Activated naive CD4-positive, alpha-beta T cell treated with Interleukin-2 at 50 U/mL for 16 hours (primary cell): ENCODE measurements at places on chromosomes 6 and 20.
A peak's percentile ranks its signal among the peaks of the same experiment; 100 is the strongest.

DNA sequence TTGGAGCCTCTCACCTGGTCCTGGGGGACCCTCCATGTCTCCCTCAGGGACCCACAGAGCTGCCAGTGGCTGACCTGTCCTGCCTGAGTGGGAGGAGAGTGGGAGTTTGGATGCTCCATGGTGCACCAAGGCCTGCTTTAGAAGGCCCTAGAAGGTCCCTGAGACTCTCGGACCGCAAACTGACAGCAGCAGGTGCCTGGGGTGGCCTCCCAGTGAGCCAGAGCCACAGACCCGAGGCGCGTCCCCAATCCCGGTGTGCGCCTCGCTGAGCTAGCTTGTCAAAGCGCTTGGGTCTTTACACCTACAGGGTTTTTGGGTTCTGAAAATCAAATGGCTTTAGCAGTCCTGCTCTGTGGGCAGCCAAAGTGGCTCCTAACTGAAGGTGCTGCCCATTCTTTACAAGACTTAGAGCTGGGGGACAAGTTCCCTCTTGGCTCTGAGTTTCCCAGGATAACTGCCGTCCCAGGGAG lies 4.9 kb downstream of the MYT1 start:
- DNase-seq: no peak

- DNase-seq: no peak
Observed at GRCh38 chr20:45704969-45705637, at the start of gene WFDC10B. TSS of gene WFDC10B (minus strand) at chr20:45705019. CDS start at chr20:45685992, 19,027 bp downstream.

- DNase-seq: no peak
Observed at GRCh38 chr20:47544240-47544639, 42.6 kb downstream of the NCOA3 start.

GRCh38 chr6:14089224-14089623 lies 28.3 kb upstream of the CD83 start:
- DNase-seq: no peak

GRCh38 chr6:42204768-42205282 lies 10.1 kb upstream of the GUCA1B start:
- no peak for DNase-seq

- no peak for DNase-seq
Observed at GRCh38 chr20:50513169-50514034, 3.2 kb downstream of the PTPN1 start.

DNA sequence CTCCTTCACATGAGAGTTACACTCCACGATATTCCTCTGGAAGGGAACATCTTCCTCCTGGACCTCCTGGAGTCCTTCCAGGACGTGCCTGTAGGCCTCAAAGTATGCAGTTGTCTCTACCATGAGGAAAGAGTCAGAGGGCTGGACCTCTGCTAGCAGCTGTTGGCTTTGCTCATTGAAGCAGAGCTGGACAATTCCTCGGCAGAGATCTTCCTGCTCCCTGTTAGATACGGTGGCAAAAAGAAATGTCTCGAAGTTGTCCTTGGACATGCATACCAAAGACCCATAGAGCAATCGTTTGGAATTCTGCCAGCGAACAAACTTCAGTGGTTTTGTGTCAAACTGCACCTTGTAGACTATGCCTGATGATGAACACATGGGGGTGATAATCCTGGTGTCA lies 7.7 kb downstream of the ZNFX1 start:
- DNase-seq: no peak

DNA sequence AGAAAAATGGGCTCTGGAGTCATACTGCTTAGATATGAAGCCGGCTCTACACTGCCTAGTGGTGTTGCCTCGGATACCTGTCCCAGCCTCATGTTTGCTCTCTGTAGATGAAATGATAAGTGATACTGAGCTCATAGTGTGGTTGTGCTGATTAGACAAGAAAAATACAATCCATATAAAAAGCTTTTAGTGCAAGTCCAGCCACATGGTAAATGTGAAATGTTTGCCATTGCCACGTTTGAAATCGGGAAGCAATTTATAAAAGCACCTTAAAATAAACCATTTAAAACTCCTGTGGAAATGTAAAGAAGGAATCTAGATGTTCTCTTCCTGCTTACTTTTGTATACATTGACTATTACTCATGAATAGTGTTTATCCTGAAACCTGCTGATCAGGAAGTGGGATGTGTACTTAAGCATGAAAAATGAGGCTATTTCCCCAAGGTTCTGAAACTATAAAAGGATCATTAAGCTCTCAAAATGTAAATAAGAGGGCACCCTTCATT lies 13.1 kb upstream of the PBOV1 start:
- DNase-seq: no peak

GRCh38 chr6:64146876-64147275 lies 511.3 kb downstream of the PHF3 start:
- DNase-seq: no peak

GRCh38 chr6:89910902-89911240 lies 16.6 kb downstream of the GJA10 start:
- DNase-seq: no peak

DNA sequence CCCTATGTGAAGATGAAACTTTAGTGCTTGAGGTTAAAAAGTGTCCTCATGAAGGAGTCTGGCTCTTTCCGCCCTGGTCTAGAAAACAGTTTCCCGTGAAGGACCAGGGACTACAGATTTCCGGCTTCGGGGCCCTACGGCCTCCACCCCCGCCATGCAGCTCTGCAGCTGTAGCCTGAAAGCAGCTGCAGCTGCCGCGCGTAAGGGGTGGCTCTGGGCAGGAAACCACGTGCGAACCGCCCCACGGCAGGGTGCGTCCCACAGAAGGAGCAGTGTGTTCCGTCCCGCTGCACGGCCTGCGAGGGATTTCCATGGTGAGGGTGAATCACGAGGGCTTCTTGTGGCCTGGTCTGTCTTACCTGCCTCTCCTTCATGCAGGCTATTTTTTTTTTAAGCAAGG lies 117.0 kb downstream of the ERMARD start:
- DNase-seq: peak; percentile 39

- no peak for DNase-seq
Observed at GRCh38 chr6:163422550-163422949, 8.0 kb downstream of the QKI start.

- DNase-seq: no peak
Observed at GRCh38 chr6:55866128-55866527, 9.3 kb downstream of the BMP5 start.

DNA sequence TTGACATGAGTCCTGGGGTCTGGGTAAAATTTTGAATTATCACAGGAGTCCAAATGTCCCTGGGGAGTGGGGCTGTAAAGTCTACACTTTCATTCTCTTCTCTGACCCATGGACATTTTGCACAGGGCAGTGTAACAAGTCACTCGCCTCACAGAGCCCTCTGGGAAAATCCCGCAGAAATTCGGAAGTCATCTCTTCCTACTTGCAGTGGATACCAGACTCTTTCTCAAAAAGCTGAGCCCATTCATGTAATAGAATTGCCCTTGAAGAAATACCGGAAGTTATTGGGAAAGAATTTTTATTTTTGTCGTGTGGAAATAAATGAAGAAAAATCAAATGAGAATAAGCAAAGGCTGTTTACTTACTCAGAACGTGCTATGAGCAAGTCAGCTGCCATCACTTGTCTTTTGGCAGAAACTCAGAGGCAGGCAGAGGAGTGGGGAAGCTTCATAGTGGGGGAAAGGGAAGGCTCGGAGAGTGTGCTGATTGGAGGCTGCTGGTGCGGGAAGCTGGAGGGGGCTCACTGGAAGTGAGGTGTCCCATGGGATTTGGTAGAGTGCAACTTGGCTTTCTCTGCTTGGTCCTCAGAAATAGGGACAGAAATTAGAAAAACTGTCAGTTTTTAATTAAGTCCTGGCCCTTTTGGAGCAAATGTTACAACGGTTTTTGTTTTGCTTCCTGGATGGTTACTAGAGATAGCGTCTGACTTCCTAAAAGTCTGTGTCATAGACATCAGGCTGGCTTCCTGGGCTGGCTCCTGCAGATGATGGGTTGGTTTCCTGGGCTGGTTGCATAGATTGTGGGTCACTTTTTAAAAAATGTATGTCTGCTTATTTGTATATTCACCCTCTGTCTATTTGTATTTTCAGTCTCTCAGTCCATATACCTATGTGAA lies 79.8 kb upstream of the EEF1E1 start:
- DNase-seq: no peak

DNA sequence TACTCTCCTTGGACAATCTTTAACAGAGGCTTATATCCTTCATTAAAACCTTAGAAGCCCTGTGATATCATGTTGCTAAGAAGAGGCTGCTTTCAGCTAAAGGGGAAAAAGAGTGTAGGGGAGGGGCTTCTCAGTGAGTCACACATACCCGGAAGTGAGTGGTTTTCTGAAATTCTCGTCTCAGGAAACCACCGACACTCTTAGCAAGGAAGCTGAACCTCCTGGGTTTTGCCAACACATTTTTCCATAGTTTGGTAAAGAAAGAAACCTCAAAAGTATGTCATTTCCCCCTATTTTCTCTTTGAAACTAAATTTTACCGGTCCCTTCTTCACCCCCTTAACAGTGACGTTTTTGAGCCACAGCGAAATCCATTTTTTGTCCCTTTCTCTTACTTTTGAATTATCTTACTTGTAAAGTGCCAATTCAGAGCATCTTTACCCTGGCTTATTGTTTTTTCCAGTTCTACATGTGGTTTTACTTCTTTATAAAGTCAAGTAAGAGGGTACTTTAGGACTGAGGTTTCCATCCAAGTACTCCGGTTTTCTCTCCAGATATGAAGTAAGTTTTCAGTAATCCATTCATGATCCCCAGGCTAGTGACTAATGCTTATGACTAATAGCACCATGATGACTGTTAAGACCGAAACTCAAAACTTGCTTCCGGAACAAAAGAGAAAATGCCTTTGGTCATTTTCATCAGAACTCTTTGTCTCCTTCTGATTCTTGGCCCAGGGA lies 219.3 kb downstream of the ARHGAP18 start:
- peak; percentile 68 for DNase-seq

DNA sequence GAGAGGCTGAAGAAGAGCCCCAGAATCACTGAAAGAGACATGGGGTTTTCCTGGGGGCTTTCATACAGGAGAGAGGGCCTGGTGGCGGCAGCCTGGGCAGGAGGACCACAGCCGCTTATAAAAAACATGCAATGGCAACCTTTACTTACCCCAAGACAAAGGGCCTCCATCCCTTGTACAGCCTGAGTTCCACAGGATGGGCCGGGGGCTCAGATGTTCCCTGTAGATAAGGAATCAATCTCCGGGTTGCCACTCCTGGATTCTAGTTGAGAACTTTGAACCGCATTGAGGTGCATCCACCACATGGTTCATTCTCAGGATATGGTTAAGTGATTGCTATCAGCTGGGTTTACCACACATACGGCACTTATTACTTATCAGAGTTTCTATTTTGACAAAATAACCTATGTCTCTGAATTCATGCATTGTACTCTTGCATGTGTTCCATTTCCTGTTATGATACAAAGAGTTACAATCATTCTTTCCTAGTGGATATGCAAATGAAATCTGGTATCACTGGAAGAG lies 677.6 kb downstream of the KIF16B start:
- DNase-seq: no peak

- DNase-seq: no peak
Observed at GRCh38 chr6:39911513-39912125, 22.6 kb downstream of the MOCS1 start.

DNA sequence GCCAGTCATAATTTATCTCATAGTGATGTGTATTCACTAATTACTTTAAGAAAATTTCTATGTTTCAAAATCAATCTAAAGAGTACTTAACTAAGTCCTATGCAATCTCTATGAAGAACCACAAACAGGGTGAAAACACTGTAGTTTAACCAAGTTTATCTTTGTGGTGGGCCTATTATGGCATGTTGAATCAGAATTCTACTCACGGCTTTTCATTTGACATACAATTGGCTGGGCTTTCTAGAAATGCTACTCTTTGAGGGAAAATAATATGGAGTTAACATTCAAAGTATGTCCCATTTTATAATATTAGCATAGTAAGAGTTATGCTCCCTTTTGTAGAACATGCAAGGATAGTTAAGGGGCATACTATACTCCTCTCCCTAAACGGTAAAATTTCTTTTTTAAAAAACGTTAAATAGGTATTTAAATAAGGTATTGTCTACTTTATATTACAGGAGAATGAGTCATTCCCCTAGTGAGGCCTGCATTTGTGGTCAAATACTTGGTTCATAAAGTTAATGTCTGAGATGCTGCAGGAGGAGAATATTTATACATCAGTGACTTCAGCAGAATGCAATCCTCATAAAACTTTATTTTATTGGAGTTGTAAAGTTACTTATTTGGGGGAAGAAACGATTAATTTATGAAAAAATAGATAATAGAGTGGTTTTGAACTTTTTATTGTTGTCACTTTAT lies 1.8 kb downstream of the MOXD1 start:
- no peak for DNase-seq

GRCh38 chr20:24802286-24802820 lies 146.7 kb upstream of the CST7 start:
- DNase-seq: no peak

GRCh38 chr6:108561742-108562502 lies 1.2 kb downstream of the FOXO3 start:
- DNase-seq: no peak

GRCh38 chr20:19809505-19809904 lies 51.4 kb downstream of the RIN2 start:
- no peak for DNase-seq

- no peak for DNase-seq
Observed at GRCh38 chr6:43012364-43012763, 1.4 kb downstream of the MEA1 start.

- no peak for DNase-seq
Observed at GRCh38 chr6:108417027-108417426, 122.2 kb downstream of the AFG1L start.

- DNase-seq: no peak
Observed at GRCh38 chr20:14830466-14830865, 493.1 kb upstream of the FLRT3 start.

- DNase-seq: no peak
Observed at GRCh38 chr6:35058358-35058675, 82.8 kb downstream of the TCP11 start.

DNA sequence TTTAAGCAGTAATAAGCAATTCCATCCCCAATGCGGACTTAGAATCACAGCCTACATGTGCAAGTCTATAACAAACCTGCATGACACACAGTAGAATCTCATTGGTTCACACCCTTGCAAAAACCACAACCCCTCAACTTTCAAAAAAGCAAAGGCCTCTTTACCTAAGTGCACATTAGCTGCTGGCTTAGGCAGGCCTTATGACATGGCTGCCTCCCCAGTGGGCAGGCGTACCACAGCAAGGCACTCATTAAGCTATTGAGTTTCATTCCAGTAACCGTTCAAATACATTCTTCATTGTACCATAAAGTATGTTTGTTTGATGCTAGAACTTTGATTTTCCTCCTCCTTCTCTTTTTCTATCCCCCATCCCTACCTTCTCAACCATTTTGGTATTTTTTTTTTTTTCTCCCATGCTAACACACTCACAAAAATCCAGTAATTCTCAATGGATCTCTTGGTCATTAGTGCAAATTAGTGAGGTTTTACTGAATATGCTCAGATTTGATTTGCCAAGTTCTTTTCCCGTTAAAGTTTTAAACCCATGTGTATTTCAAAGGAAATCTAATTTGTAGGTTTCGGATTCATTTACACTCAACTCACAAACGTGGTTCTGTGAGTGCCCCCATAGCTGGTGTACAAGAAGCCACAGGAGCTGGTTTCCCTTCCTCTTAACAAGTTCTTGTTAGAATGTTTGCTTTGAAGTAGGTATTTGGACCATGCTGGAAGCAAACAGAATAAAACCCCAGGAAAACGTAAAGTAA lies 460.4 kb upstream of the RUNX2 start:
- DNase-seq: no peak

- DNase-seq: no peak
Observed at GRCh38 chr20:39795401-39796272, 833.5 kb downstream of the DHX35 start.

GRCh38 chr6:40810171-40810570 lies 223.0 kb upstream of the LRFN2 start:
- DNase-seq: no peak
